Stimulated activated CD8-positive, alpha-beta memory T cell treated with anti-CD3 and anti-CD28 coated beads, Interleukin-2, amount 100 ng/mL, for 1 hour (primary cell): ENCODE measurements at places on chromosomes 6 and 20.

DNA sequence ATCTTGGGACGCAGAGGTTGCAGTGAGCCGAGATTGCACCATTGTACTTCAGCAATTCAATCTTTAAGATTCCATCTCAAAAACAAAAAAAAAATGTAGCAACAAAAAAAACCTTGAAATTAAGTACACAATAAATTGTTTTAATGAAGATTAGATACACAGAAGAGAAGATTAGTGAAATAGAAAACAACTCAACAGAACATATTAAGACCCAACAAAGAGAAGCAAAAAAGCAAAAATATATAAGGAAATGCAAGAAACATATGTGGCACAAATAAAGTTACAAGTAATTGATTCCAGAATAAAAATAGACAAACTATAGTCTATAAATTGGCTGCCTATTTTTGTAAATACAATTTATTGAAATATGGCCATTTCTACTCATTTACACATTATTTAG, 445.2 kb downstream of the EPM2A start:
- no peak for DNase-seq

DNA sequence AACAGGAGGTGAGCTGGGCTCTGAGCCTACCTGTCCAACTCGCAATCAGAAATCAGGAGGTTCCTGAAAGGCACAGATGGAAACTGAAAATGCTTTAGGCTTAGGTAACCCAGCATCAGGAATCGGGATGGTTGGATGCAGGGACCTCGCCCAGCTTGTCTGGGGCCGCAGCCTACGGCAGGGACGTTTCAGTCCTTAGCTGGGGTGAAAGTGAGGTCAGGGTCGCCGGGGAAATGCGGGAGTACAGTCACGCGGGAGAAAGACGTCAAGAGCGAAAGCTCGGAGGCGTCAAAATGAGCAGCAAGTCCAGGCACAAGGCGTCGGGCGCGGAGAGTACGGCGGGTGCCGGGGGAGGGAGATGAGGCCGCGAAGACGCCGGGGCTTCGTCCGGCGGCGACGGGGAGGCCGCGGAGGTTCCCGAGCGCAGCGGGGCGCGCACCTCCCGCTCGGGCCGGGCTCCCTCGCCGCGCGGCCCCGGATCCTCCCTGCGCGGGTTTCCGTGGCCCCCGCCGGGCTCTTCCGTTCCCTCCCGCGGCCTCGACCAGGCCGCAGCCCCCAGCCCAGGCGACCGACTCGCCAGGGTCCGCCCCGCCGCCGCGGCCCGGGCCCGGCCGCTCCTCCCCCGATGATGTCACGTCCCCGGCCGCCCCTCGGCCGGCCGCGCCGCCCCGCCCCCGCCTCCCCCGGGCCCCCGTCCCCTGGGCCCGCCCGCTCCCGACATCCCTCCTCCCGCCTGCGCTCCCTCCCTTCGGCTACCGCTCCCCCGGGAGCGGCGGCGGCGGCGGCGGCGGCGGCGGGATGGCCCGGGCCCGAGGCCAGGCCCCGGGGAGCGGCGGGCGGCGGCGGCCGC, at the start of gene EBF4:
Gene EBF4, plus strand, starts transcription at position 745 of the 850 bp plus-strand sequence. CDS start 866 bp downstream, outside the sequence.
- DNase-seq, result no peak

GRCh38 chr6:14986370-14986769, 259.5 kb upstream of the JARID2 start:
- DNase-seq, result no peak

GRCh38 chr20:59422872-59423544, 122.6 kb downstream of the EDN3 start:
- no peak for DNase-seq

- no peak for DNase-seq
Observed at GRCh38 chr6:138736640-138737039, 36.9 kb upstream of the CCDC28A start.

GRCh38 chr6:130928158-130928912, 101.1 kb downstream of the SMLR1 start:
- no peak for DNase-seq

GRCh38 chr20:2386516-2387179, 5.9 kb downstream of the TGM6 start:
- no peak for DNase-seq

DNA sequence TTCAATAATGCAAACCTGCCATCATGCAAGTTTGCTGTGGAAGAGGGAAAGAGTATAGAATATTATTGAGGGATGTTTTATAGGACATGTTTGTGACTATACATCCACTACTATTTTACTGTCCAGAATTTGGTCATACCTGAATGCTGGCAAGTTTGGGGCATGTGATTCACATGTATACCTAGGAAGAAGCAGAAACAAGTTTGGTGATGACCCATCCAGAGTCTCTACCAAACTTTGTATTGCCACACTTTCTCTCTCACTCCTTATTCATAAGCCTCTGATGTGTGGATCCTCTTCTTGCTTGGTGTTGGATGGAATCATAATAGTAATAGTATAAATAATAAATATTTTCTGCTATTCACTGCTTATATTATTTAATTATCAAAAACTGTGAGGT, 108.5 kb upstream of the FLRT3 start:
- DNase-seq, result no peak

GRCh38 chr6:68738039-68738438, 103.0 kb downstream of the ADGRB3 start:
- no peak for DNase-seq

GRCh38 chr6:5181510-5182317, 79.0 kb downstream of the LYRM4 start:
- no peak for DNase-seq

- DNase-seq, result no peak
Observed at GRCh38 chr20:12455148-12455547, 537.5 kb downstream of the BTBD3 start.

GRCh38 chr6:225121-225721, 67.1 kb upstream of the DUSP22 start:
- DNase-seq, result peak; percentile 20

DNA sequence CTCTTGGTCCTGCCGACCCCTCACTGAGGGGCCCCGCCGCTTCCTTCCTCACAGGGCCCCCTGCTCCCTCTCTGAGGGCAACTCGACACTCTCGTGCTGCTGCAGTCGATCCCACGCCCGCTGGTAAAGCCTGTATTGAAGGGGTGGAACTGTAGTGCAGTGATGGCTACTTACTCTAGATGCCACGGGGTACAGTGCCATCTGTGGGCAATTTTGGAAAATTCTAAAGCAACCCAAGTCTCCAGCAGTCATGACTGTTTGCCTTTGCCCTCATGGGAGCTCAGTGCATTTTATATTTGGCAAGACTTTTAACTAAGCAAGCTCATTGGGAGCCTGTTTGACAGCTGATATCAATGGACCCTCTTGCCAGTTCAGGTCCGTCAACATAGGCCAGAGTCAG, 6.5 kb upstream of the C6orf136 start:
- no peak for DNase-seq

- no peak for DNase-seq
Observed at GRCh38 chr6:56643379-56644089, 845 bp upstream of the DST start.

- DNase-seq, result no peak
Observed at GRCh38 chr6:112883095-112883494, 536.0 kb downstream of the RFPL4B start.

- DNase-seq, result no peak
Observed at GRCh38 chr6:89818977-89819335, 638 bp downstream of the MDN1 start.

GRCh38 chr6:36627801-36628246, 33.7 kb downstream of the SRSF3 start:
- DNase-seq, result no peak

DNA sequence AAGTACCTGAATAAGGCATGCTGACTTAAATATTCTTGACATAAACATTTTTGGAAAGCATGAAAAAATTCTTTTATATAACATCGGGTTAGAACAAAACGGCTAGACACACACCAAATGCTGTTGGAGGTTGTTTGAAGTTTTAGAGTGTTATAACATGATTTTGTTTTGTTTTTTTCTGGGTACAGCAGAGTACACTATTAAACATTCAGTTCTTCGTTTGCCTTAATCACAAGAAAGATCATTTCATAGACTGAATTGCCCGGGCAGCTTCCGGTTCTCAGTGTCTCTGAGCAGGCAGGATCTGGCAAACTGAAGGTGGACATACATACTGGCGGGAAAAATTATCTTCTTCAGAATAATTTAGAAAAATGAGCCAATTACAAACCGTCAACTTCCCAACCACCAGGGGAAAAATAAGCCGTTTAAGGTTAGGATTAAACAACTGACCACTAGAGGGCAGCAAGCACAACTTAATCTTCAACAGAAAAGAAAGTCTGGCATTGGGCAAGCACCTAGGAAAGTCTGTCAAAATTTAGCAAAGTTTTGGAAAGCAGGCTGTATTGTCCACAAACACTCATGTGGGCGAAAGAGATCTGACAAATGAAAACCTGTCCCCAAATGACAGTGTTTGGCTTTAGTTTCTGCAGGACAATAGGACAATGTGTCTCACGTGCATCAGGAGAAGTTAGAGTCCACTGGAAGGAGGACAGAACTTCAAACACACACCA, 15.0 kb downstream of the ZNF217 start:
- no peak for DNase-seq

DNA sequence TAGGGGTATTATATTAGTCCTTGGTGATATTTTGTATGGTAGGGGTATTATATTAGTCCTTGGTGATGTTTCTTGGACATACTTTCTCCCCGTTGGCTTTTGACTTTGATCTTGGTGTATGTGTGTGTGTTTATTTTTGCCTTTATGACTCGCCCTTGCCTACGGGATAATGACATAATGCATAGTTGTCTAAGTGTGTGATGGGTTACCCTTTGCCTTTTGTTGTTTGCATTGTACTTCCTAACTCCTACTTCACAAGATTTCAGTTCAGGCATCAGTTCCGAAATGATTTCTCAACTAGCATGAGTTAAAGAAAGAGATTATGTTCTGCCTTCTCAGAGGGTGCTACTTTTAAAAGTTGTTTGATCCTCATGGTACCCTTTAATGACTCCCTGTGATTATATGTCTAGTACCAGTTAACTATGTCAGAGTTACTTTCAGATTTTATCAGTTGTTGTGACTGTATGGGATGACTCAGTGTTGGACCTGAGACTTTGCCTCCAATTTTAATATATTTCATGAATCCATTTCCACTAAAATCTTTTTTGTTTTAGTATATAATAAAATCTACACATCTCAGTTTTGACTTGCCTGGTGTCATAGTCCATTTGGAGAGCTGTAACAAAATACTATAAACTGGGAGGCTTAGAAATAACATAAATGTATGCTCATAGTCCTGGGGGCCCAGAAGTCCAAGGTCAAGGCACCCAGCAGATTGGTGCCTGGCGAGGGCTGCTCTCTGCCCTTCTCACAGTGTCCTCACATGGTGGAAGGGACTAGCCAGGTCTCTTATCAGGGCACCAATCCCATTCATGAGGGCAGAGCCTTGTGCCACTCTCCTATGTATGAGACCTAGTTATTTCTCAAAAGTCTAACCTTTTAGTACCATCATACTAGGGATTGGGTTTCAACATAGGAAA, 34.1 kb downstream of the CDYL start:
- DNase-seq, result no peak

GRCh38 chr20:61442075-61442670, 190.1 kb downstream of the CDH4 start:
- DNase-seq, result no peak

DNA sequence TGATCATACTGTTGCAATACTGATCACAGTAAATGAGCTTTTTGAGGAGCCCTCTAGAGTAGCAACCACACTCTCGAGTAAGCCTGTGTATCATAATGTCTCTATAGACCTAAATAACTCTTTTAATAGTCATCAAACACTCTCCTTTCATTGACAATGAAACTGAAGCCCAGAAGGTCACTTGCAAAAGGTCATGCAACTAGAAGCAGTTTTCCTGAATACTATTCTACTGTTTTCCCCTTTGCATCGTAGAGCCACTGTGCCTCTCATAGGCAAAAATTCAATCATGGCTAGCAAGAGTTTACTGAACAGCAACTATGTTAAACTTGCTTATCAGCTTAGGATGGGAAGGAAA, 105.3 kb downstream of the HIVEP2 start:
- DNase-seq, result no peak

DNA sequence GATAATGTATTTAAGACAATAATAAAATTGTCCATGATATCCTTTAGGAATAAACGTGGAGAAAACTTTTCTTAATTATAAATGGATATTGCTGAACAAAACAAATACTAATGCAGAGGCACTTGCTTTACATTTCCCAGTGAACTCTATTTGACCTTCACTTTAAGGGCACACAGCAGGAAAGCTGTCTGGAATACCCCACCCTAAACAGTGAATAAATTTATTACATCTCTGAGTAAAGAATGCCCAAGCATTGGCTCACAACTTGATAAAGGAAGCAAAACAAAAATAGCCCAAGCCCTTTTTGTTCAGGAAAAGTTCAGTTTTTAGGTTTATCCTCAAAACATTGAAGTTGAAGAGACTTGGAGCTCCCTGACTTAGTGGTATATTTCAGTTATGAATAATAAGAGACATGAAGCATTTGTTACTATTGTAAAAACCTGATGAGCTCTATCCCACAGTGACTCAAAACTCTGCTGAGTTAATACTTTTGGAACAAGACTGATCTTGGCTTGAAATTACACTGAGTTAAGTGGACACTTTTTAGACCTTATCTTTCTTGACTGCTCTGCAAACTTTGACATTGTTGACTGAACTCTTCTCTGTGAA, 353.9 kb downstream of the BCKDHB start:
- no peak for DNase-seq

DNA sequence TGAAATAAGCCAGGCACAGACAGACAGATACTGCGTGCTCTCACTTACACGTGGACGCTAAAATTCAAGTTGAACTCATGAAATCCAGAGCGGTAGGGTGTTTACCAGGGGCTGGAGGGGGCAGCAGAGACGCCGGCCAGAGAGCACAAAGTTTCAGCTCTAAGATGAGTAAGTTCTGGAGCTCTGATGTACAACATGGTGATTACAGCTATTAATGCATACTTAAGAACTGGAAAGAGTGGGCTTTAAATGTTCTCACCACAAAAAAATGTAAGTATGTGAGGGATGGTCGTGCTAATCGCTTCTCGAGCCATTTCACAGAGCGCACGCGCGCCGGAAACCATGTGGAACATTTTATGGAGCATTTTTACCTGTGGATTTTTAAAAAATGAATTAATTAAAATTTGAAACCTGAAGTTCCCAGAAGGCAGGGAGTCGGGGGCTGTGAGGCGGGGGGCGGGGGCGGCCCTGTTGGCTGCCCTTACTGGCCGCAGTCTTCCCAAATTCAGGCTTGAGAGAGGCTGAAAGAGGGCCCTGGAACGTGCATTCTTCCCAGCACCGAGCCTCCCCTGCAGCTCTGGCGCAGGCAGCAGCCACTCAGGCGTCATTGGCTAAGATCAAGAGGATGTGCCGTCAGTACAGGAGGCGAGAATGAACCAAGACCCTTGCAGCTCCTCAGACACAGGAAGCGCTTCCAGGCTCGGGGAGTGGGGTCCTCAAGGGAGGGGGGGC, 8.5 kb upstream of the SLCO4A1 start:
- no peak for DNase-seq
